ENCODE measurements at places on chromosomes 5 and 9.

- no peak for DNase-seq
Observed at GRCh38 chr5:159545156-159545555, 214.9 kb upstream of the IL12B start.

DNA sequence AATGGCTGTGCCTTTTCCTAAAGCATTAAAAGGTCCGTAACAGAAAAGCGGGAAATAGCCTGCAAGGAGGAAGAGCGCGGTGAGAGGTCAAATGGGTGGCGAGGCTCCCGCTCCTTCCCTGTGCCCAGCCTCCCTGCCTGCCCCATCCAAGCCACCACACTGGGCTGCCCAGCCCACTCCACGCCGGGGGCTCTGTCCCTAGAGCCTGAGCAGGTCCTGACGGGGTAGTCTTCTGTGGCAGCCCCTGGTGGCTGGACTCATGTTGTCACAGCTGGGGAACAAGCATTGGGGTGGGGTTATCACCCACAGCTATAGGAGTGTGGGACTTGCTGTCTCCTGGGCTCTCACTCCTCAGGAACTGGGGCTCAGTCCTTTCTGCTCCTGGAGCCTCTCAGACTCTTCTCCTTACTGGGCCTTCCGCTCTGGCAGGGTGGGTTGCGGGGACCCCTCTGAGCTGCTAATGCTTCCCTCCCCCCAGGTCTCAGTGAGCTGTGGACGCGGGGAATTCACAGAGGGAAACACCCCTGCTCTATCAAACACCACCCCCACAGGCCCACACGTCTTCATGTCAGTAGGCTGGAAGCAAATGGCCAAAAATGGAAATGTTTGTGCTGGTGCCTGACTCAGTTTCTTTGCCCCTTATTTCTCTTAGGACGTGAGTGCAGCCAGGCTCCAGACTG lies 152.4 kb upstream of the PHYKPL start:
- DNase-seq = no peak

- DNase-seq = no peak
Observed at GRCh38 chr5:137129886-137130680, 369.0 kb downstream of the SPOCK1 start.

DNA sequence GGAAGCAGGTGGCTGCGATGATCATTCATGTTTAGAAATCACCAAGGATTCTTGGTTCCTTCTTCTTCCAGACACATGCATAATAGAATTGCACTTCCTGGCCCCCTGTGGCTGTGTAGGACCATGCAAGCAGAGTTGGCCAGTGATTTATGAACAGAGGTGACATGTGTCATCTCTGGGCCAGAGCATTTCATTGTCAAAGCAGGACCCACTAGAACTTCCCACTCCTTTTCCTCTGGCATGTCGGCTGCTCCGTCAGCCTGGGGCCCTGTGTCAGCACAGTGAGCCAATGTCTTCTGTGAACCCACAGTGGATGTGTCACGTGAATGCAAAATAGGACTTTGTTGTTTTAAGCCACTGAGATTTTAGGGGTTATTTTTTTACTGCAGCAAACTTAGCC lies 59.2 kb downstream of the HSD17B3 start:
- DNase-seq = no peak

DNA sequence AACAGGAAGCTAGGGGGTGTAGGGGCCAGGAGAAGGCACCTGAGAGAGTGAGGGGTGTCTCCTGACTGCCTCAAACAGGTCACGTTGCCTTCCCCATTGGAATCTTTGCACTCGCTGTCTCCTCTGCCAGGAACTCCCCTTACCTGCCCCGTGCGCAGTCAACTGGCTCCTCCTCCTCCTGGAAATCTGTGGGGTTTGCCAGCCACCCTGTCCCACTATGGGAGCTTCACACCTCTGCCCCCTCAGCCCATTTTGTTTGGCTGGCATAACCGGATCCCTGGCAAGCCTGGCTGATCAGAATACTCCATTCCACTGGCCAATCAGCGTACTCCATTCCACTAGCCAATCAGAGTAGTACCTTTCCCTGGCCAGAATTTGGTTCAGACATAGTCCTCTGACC lies 10.4 kb upstream of the SLC34A1 start:
- no peak for DNase-seq

DNA sequence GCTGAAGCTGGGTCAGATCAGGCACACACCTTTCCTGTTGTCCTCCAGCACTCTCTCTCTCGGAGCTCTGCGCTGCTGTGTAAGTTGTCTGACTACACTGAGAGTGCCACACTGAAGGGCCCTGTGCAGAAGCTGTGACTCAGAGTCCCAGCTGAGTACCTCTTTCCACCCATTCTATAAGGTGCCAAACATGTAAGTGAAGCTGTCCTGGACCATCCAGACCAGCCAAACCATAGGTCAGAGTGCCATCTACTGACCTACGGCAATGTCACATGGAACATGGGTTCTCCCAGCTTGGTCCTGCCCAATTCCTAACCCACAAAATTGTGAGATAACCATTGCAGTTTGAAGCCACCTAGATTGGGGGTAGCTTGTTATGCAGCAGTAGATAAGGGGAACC lies 68.2 kb downstream of the ADCY2 start:
- DNase-seq = no peak

All from adipocyte (in vitro differentiated cells).